ENCODE measurements at places on chromosomes 11 and 22.
A peak's percentile ranks its signal among the peaks of the same experiment; 100 is the strongest.

- DNase-seq: no peak
These were observed 18.4 kb upstream of the SMPD1 start for GRCh38 chr11:6371825-6372224.

DNA sequence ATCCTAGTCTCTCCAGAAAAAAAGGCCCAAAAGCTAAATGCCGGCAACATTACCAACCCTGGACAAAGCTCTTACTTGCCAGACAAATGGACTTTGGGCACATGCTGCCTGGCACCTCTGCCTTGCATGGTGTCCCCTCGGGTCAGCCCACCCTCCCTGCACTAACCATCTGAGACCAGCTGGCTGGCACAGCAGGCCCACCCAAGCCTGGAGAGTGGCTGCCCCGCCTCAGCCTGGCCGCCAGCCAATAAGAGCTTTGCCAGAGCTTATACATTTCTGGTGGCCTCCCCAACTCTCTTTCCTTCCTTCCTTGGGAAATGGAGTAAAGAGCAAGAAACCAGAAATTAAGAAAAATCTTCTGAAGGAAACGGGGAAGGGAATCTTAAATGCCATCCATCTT, 24.5 kb downstream of the MCHR1 start:
- DNase-seq: no peak

DNA sequence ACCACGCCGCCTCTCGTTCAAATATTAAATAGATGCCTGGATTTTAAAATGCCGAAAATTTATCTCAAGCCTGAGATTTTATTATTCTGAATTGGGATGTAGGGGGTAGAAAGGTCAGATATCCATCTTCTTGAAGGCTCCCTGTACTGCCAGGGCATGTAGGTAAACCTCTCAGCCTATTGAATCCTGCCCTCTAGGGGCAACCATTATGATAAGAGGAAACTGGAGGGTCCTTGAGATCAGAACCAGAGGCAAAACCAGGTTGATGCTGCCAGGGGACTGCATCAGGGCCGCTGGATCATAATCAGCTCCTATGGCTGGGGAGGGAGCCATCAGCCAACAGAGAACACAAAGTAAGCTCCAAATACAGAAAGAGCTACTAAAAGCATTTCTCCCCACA, 92.4 kb downstream of the KCNC1 start:
- DNase-seq: no peak

- no peak for DNase-seq
These were observed 89.6 kb upstream of the ARHGAP32 start for GRCh38 chr11:129281471-129282415.

GRCh38 chr22:44997060-44997459, 12.7 kb downstream of the PHF21B start:
- DNase-seq: no peak

DNA sequence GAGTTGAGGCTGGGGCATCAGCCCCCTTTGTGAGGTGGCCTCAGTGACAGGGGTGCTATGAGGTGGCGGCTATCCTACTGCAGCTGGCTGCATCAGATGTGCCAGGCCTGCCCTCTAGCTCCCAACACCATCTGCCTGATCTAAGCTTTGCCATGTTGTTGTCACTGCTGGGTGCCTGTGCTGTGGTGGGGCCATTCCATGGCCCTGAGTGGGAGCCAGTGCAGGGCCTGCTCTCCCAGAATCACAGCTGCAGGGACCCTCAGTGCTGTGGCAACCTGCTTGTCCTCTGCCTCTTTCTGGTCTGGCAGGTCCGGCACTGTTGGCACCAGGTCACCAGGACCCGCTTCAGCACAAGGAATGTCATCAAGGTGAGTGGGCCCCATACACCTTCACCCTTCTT, 1.8 kb upstream of the SNU13 start:
- no peak for DNase-seq

- no peak for DNase-seq
These were observed 13.5 kb downstream of the DTX4 start for GRCh38 chr11:59185386-59185945.

DNA sequence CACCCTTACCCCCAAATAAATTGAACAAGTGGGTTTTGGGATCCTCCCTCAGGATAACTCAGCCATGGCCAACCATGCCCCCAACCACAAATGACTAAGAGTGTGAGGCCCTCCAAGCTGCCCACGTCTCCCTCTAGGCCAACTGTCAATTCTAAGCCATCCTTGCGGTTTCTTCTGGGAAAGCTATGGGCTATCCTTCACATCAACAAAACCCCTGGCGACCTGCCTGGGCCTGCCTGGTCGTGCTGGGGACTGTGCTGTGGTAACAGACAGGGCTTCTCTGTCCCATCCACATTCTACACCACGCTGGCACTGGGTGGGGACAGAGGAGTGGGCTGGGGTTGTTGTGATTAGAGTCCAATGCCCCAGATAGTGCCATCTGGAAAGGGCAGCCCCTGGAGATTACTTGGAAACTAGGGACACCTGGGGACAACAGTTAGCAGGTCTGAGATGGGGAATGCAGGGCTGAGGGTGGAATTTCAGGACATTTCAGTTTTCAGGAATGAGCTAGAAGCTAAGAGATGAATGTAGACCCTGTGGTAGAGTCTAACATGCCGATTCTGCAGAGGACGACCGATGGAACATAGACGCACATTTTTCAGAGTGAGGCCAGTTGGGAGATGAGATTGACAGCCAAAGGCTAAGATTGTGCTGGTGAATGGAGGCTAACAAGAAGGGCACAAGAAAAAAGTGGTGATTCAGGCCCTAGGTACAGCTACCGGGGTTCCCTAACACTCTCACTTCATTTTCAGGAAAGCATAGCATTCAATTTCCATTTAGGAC, 131.9 kb downstream of the RASSF10 start:
- DNase-seq: no peak

GRCh38 chr11:79686703-79687419, 246.0 kb upstream of the TENM4 start:
- no peak for DNase-seq

DNA sequence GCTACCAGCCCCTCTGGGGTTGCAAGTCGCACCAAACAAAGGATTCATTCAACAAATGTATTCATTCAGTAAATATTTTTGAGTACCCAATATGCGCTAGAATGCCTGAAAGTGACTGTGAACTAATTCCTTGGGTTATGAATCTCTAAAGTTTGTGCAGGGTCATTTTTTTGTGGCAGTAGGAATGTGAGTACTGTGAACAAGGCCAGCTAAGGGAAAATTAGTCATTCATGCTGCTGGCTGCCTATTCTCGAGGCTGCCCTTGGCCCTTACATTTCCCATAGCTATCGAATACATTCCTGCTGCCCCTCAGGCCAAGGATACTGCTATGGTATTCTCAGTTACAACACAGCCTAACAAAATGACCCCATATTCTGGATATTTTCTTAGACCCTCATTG, 141.6 kb downstream of the TRPC6 start:
- no peak for DNase-seq

GRCh38 chr11:121372671-121373429, 79.3 kb upstream of the SORL1 start:
- peak; percentile 32 for DNase-seq

- peak; percentile 89 for DNase-seq
These were observed at the start of the genes CWC15 and KDM4D for GRCh38 chr11:94973099-94973968. CWC15 (minus strand) TSS chr11:94973556; CDS start chr11:94972185, 1,371 bp downstream. KDM4D (plus strand) TSS chr11:94973709; CDS start chr11:94997373, 23,664 bp downstream.

GRCh38 chr11:7871056-7871455, 60.0 kb downstream of the OR10A6 start:
- DNase-seq: no peak
